Central memory CD8-positive, alpha-beta T cell (primary cell): ENCODE measurements at places on chromosomes 2 and 18.

GRCh38 chr2:62474176-62474575 is 31.8 kb downstream of the TMEM17 start:
- H3K36me3 ChIP-seq = no peaks in the 10 kb centered on the region
- H3K27me3 ChIP-seq = no peaks in the 10 kb centered on the region
- peak overlapping the region; percentile 88 for H3K27ac ChIP-seq
- peaks cover 36% of the 10 kb centered on the region for H3K4me1 ChIP-seq
- peak overlapping the region; percentile 74 for H3K4me3 ChIP-seq

- H3K36me3 ChIP-seq = peaks cover 7% of the 10 kb centered on the region
- peak overlapping the region; percentile 75 for H3K27ac ChIP-seq
These were observed 64.0 kb downstream of the AAK1 start for GRCh38 chr2:69579536-69579935.

GRCh38 chr2:196275646-196276352 is 104.4 kb upstream of the STK17B start:
- H3K4me1 ChIP-seq = peaks cover 28% of the 10 kb centered on the region
- peak overlapping the region; percentile 44 for H3K4me3 ChIP-seq
- no peak for DNase-seq
- H3K27ac ChIP-seq = peak overlapping the region; percentile 61
- peaks cover 1% of the 10 kb centered on the region for H3K36me3 ChIP-seq

DNA sequence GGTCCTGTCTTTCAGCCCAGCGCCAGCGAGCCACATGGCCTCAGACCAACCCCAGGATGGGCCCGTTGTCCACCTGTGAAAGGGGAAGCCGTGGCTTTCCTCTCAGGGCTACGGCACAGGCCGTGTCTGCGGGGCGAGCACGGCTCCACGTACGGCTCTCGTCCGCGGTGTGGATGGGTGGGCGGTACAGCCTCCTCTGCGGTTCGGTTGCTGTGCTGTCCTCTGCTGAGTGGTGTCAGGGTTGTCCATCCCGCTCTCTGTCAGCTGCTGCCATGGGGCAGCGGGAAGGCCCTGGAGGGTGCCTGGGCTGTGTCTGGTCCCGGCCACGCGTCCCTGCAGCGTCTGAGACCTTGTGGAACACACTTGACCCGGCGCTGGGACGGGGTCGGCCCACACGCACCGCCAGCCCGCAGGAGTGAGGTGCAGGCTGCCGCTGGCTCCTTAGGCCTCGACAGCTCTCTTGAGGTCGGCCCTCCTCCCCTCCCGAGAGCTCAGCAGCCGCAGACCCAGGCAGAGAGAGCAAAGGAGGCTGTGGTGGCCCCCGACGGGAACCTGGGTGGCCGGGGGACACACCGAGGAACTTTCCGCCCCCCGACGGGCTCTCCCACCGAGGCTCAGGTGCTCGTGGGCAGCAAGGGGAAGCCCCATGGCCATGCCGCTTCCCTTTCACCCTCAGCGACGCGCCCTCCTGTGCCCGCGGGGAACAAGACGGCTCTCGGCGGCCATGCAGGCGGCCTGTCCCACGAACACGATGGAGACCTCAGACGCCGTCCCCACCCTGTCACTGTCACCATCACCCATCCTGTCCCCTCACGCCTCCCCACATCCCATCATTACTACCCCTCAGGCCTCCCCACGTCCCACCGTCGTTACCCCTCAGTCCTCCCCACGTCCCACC is 128.7 kb downstream of the NFATC1 start:
- H3K27me3 ChIP-seq = no peaks in the 10 kb centered on the region
- peaks cover 61% of the 10 kb centered on the region for H3K4me1 ChIP-seq
- DNase-seq = peak; percentile 34
- peak overlapping the region; percentile 98 for H3K27ac ChIP-seq
- peaks cover 34% of the 10 kb centered on the region for H3K36me3 ChIP-seq

DNA sequence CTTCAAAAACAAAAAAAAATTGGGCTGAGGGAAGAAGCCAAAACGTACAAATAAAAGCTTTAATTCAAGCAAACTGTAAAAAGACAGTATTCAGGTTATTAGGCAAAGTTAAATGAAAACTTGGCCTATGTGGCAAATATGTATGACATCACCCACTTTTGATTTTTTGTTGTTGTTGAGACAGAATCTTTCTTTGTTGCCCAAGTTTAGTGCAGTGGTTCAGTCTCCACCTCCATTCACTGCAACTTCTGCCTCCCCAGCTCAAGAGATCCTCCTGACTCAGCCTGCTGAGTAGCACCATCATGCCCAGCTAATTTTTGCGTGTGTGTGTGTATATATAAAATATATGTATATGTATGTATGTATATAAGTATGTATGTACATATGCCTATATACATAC is 440.4 kb upstream of the NRXN1 start:
- no peak overlapping the region for H3K27ac ChIP-seq
- H3K27me3 ChIP-seq = no peaks in the 10 kb centered on the region
- no peaks in the 10 kb centered on the region for H3K4me1 ChIP-seq
- no peaks in the 10 kb centered on the region for H3K36me3 ChIP-seq
- no peak for DNase-seq
- H3K4me3 ChIP-seq = no peak overlapping the region

DNA sequence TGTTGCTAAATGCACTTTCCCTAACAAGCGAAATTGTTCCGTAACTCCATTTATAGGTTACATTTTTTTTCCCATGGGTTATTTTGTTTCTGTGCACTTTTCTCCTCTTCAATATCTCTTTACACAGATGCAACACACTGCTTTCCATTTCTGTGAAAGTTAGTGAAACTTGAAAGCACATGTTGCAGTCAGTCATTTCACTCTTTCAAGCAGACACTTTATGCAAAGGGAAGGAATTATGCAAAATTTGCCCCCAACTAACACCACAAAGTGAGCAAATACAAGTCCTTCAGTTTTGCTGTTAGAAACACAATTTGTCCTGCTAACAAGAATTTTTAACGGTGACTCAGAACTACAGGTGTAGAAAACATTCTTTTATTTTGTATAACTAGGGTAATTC is 124.8 kb downstream of the PTH2R start:
- no peak overlapping the region for H3K27ac ChIP-seq
- no peak for DNase-seq
- no peaks in the 10 kb centered on the region for H3K27me3 ChIP-seq
- no peaks in the 10 kb centered on the region for H3K36me3 ChIP-seq

DNA sequence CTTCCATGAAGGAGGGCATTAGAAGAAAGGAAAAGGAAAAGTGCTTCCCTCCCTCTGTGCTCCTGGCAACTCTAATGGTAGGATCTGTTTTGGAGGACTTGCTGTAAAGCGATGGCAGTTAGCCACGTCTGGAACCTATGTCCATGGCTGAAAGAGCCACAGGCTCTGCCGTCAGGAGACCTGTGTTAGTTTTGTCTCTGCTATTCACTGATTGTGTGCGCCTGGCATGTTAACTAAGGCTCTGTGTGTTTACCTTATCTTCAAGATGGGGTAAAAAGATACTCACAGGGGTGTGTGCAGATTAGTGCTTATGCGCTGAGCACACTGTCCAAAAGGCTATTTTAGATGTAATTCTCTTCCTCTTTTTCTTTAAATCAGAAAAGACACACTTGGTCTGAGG is 109.8 kb upstream of the LTBP1 start:
- no peaks in the 10 kb centered on the region for H3K36me3 ChIP-seq
- no peak for DNase-seq
- no peak overlapping the region for H3K27ac ChIP-seq
- no peak overlapping the region for H3K4me3 ChIP-seq
- H3K4me1 ChIP-seq = peaks cover 6% of the 10 kb centered on the region

DNA sequence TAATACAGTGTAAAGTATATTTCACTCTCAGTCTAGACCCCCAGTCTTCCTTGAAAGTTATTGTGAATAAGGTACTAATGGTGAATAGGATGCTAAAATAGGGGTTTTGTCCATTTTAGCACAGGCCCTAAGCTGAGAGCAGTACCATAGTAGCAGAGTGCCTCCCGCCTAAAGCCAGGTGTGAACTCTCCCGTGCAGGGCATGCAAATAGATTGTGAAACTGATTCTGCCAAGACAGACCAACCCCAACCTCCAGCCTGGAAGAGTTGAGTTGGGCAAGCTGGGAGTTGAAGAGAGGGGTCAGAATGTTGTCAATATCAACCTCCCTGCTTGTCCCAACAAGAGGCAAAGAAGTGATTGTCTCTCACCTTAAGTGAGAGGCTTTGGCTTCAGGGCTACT is 97.4 kb upstream of the CYRIA start:
- no peaks in the 10 kb centered on the region for H3K36me3 ChIP-seq
- DNase-seq = no peak
- H3K27me3 ChIP-seq = no peaks in the 10 kb centered on the region
- H3K4me3 ChIP-seq = no peak overlapping the region
- H3K27ac ChIP-seq = no peak overlapping the region

DNA sequence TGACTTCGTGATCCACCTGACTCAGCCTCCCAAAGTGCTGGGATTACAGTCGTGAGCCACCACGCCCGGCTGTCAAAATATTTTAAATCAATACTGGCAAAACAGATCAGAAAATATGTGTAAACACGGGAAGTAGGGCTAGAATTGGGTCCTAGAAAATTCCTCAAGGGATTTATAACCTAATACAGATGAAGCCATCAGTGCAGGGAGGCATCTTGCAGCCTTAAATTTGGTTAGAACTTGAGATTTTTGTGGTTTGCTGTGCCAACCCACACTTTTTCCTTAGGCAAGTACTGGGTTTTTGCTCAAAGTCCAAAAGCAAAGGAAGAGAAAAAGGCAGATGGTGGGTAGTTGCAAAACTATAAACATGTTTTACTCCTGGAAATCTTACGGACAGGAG is 33.7 kb upstream of the NFE2L2 start:
- no peak overlapping the region for H3K27ac ChIP-seq
- H3K36me3 ChIP-seq = no peaks in the 10 kb centered on the region
- H3K4me3 ChIP-seq = no peak overlapping the region
- H3K27me3 ChIP-seq = no peaks in the 10 kb centered on the region
- H3K4me1 ChIP-seq = no peaks in the 10 kb centered on the region

DNA sequence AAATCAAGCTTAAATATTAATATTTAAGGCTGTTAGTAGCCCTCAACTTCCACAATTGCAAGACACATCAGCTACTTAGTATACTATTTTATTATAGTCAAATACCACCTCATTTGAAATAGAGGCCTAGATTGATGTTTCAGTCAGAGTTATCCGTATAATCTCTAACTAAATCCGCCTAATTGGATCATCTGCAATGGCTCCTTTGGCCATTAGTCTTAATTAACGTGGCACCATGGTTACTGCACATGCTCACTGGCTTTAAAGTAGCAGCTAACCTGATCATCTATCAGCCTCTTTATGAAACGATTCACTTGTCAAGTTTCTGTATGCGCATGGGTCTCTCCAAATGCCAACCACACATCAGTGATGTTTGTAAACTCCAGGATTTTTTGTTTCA is 112.3 kb downstream of the COLEC12 start:
- H3K27me3 ChIP-seq = peaks cover 19% of the 10 kb centered on the region
- peaks cover 3% of the 10 kb centered on the region for H3K36me3 ChIP-seq
- no peak overlapping the region for H3K27ac ChIP-seq
- no peak overlapping the region for H3K4me3 ChIP-seq
- no peak for DNase-seq

GRCh38 chr2:226934546-226935201 is 98.8 kb downstream of the RHBDD1 start:
- DNase-seq = no peak
- H3K4me3 ChIP-seq = no peak overlapping the region
- peaks cover 11% of the 10 kb centered on the region for H3K4me1 ChIP-seq
- H3K36me3 ChIP-seq = peaks cover 2% of the 10 kb centered on the region

- no peak for DNase-seq
- peaks cover 10% of the 10 kb centered on the region for H3K27me3 ChIP-seq
- H3K4me1 ChIP-seq = no peaks in the 10 kb centered on the region
- peaks cover 3% of the 10 kb centered on the region for H3K36me3 ChIP-seq
These were observed 278.1 kb upstream of the ZEB2 start for GRCh38 chr2:144798034-144798433.

GRCh38 chr2:127575185-127575765 is 39.8 kb downstream of the MYO7B start:
- H3K4me3 ChIP-seq = no peak overlapping the region
- no peaks in the 10 kb centered on the region for H3K36me3 ChIP-seq
- peaks cover 25% of the 10 kb centered on the region for H3K27me3 ChIP-seq
- no peak for DNase-seq
- H3K4me1 ChIP-seq = no peaks in the 10 kb centered on the region

DNA sequence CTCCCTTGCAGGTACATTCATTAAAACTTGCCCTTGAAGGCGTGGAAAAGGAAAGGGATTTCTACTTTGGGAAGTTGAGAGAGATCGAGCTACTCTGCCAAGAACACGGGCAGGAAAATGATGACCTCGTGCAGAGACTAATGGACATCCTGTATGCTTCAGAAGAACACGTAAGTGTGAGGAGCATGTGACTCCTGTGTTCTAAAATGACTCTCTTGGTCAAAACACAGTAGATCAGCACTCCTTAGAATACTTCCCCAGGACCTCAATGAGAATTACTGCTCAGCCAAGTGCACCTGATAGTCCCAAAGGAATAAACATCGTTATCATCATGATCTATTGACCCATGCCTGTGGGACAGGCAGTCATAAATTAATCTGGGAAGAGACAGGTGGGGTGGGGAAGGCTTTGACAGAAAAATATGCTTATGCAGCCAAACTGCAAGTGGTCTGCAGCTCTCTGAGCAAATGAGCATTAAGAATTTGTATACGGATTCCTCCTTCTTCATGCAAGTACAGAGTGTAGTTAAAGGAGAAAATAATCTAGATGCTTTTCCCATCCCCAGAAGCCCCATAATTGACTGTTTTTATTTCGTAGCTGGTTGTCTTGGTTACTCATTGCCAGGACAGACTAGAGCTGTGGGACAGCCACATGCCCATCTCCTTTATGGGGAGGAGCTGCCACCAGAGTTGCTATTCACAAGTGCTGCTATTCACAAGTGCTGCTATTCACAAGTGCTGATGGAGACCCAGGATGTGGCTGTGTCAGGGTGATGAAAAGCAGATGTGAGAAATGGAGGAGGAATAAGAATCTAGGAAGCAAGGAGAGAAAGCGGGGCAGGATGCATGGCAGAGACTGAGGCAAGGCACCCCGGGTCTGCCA is 91.0 kb downstream of the MAPRE2 start:
- no peaks in the 10 kb centered on the region for H3K27me3 ChIP-seq
- DNase-seq = no peak

DNA sequence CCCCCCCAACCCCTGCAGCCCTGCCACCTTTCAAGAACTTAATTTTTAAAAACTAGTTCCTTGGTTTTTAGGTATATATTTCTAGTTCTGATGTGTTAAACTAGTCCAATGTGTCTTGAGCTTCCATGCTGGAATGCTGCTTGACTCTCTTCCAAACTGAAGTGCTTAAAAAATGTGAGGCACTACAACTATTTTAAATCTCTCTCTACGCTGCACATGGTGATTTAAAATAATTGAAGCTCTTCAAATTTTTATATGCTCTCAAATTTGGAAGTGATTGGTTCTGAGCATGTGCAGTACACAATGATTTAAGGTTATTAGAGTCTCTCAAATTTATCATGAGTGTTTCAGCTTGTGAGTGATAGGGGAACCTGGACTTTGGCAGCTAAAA is 192.6 kb upstream of the ZEB2 start:
- H3K4me3 ChIP-seq = no peak overlapping the region
- H3K27ac ChIP-seq = no peak overlapping the region
- no peaks in the 10 kb centered on the region for H3K4me1 ChIP-seq

DNA sequence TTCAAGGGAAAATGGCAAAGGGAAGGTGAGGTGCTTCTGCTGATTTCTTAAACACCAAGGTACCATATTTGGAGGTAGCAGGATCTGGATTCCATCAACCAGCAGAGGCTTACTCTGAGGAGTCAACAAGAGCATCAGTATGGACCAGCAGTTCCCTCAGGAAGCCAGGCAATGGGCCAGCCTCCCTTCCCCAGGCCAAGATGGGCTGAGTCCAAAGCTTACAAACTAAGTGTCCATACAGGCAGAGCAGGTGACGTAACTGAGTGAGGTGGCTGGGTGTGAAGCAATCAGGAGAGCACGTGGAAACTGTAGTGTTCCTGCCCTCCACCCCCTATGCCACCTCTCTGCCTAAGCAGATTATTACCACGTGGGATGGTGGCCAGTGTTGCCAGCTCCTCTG is 134.2 kb upstream of the HNRNPA3 start:
- H3K27me3 ChIP-seq = peaks cover 44% of the 10 kb centered on the region
- H3K27ac ChIP-seq = no peak overlapping the region
- no peak overlapping the region for H3K4me3 ChIP-seq
